ENCODE measurements at places on chromosomes 6 and 20. TPM values are rescaled to one million over a fixed set of nuclear protein-coding genes. Genes with fewer than 3 reads are reported as not detected.

DNA sequence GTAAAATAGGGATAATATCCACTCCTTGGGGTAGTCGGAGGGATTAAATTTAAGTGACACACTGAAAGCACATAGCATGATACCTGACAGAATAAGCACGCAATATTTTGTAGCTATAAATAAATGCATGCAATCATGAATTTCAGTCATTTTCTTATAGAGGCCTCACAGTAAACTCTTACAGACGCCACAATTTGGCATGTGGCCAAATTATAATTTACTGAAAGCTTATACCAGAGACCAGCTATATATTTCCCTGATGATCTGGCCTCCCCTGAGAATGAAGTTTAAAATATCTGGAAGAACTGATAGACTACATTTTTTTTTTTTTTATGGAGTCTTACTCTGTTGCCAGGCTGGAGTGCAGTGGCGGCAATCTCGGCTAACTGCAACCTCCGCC, 40.9 kb downstream of the QRSL1 start:
- DNase-seq = no peak

Gene SCP2D1
- not detected for total RNA-seq

Gene HLA-DOA
- total RNA-seq = not detected

- DNase-seq = no peak
These were observed 26.9 kb upstream of the FOXP4 start for GRCh38 chr6:41519305-41519744.

DNA sequence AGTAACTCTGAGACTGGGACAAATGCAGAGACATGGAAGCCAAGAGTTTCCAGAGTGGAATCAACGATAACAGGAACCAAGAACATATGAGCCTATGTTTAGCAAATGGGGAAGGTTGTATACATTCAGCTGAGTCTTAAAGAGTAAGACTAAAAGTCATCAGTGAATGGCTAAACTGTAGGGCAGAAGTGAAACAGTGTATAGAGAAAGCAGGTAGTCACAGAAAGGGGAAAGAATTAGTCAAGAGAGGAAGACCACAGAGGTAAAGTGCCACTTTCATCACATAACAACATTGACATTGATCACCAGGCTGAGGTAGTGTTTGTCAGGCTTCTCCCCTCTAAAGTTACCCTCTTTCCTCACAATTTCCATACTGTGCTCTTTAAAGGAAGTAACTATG, 306.5 kb upstream of the SPTLC3 start:
- DNase-seq = no peak

DNA sequence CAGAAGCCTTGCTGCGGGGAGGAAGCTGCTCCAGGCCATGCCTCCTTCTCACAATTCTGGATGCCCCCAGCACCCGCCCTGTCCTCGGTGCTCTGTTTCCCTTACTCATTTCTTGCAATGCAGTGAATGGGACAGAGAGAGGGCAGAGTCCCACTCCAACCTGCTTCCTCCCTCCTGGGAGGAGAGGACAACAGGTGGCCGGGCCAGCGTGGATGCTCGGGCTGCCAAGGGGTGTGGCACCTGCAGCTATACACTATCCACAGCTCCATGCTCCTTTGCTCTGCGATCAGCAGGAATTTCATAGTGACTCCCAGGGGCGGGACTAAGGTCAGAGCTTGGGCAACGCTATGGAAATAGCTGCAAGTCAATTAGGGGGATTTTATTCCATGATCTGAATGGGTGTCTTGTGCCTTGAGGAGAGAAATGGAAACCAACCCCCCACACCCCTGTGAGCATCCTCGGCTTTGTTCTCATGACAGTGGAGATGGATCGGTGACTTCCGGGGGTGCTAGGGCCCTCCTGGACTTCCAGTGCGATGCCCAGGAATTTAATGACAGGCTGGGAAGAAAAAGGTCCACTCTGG, 192.5 kb downstream of the MYLK4 start:
- no peak for DNase-seq

GRCh38 chr6:170464080-170464479, 89.0 kb downstream of the PSMB1 start:
- no peak for DNase-seq

- DNase-seq = no peak
These were observed 90.3 kb downstream of the SLC22A3 start for GRCh38 chr6:160438481-160438880.

GRCh38 chr20:33323236-33323635, 40.2 kb downstream of the BPIFB1 start:
- no peak for DNase-seq

DNA sequence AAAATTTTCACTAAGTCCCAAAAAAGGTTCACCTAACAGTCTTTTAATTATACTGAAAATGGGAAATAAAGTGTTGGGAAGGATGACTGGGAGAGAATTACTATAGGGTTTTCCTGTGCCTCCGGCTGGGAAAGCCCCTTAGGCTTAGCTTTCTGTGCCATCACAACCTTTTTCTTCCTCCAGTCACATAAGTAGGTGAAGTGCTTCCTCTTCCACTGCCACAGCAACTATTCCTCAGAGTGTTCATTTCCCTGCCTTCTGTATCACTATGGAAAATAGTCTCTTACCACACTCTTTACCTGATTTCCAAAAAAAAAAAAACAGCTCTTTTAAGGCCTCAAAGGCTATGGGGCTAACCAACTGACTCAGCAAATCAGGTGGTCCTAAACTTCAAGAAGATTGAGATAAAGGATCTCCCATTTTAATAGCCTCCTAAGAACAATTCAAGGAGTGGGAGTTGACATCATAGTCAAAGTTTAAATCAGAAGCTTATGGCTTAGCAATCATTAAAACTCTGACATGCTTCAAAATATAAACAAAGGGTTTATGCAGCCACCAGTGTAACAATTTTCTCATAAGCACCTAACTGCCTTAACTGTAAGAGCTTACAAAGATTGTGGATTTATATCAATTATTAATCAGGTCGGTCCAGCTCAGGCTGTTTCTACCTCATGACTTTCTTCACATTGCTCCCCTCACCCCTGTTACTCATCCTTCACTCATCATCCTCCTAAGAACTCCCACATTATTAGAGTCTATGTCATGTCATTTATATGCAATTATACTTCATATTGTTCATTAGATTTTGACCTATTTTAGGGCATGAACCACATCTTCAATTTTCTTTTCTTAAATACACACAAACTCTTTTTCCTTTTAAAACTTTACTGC, 95.3 kb downstream of the RNGTT start:
- DNase-seq = peak; percentile 30

GRCh38 chr20:32436968-32437367, 78.8 kb downstream of the ASXL1 start:
- DNase-seq = no peak

Gene PPP1R10
- total RNA-seq = 28.2 TPM

Gene VSX1
- total RNA-seq = not detected

GRCh38 chr20:45592574-45593189, 13.6 kb upstream of the WFDC8 start:
- DNase-seq = peak; percentile 64

GRCh38 chr6:25219917-25220278, 59.3 kb upstream of the CARMIL1 start:
- no peak for DNase-seq
